ENCODE measurements at places on chromosomes 1 and 21.
A peak's percentile ranks its signal among the peaks of the same experiment; 100 is the strongest.

- DNase-seq: no peak
Measured at GRCh38 chr1:9808459-9808858, 15.3 kb downstream of the CLSTN1 start.

GRCh38 chr1:53125623-53126360 lies 16.6 kb downstream of the SLC1A7 start:
- DNase-seq: no peak

- DNase-seq: no peak
Measured at GRCh38 chr1:181742426-181742825, 259.1 kb downstream of the CACNA1E start.

- DNase-seq: peak; percentile 35
Measured at GRCh38 chr1:24742090-24742938, 2.9 kb upstream of the CLIC4 start.

- no peak for DNase-seq
Measured at GRCh38 chr1:170910273-170910672, 25.1 kb upstream of the MROH9 start.

DNA sequence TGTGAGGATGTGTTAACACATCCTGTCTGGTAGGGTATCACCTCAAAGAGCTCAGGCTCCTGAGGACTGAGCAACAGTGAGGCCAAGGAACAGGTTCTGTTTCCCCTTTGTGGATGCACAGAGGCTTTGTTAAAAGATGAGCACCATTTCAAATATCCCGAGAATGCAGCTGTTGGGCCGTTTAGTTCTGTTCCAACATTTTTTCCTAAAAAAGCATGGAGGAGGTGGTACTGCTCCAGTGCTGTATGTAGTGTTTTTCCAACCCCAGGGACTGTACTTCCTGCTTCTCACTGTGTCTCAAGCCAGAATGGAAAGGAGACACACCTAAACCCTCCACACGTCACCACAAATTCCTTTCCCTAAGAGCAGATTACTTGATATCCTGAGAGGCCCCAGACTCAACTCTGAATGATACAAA lies 53.8 kb upstream of the BCL10 start:
- no peak for DNase-seq

DNA sequence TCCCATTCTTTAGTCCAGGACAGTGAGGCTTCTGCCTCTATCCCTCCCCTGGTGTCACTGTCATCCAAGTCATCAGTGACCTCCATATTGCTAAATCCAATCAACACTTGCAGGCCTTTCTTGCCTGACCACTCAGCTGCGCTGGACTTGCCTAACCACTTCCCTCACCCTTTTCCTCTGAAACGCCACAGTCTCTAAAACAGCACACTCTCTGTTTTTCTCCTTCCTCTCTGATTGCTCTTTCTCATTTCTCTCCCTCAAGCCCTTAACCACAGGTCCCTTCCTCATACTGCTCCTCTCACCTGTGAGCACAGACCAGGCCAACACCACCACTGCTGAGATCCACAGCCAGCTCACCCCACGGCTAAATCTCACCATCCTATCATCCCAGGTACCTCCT lies 17.5 kb downstream of the TAL1 start:
- DNase-seq: no peak

- no peak for DNase-seq
Measured at GRCh38 chr1:25971066-25971810, 26.6 kb downstream of the PAFAH2 start.

DNA sequence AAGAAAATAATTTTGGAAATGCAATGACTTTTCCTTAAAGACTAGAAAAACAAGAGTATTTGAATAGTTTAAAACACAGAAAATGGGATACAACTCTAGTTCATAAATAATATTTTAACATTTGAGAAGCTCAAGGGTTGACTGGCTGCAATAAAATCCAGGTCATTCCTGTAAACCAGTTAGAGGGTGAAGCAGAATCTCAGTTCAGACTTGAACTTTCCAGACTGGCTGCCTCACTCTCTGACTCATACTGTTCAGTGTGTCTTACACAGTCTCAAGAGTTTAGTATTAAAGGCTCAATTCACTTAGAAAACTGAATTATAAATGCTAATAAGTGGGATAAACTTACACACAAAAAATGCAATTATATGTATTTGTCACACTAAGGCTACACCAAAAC lies 89.9 kb downstream of the RAVER2 start:
- no peak for DNase-seq

DNA sequence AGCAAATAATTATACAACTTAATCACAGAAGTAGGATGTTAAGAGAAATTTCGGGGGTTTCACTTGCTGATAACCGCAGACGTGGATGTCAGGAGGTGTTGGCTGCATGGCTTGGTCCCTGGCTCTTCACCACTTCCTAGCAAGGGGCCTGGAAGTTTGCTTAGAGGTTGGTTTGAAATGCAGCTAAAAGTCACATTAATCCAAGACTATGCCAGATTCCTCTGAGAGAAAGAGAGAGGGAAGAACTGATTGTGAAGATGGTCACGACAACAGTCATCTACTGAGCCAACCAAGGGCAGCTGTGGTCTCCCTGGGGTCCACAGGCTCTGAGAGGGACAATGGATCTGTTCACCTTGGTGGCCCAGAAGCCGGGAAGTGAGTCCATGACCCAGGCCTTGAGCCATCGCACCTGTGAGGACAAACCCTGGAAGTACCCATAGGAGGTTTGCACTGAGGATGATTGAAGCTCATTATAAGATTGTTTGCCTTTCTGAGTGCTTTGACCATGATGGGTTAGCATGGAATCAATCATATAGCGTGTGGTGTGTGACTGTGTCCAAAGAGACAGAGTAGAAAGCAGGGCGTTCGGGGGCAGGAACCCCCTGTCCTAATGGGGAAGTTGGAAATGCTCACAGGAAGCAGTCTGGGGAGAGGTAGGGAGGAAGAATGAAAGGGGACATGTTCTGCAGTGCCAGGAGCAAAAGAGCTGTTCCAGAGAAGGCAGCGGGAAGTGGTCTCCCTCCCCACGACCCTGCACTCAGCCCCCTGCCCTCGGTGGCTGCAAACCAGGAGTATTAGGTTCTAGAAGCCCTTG lies 47.1 kb downstream of the UMODL1 start:
- no peak for DNase-seq

All from WTC11 (cell line).